Aortic smooth muscle cell (primary cell): ENCODE measurements at places on chromosomes 13 and 19. TPM values are rescaled to one million over a fixed set of nuclear protein-coding genes. Genes with fewer than 3 reads are reported as not detected.

PSG11 gene
- not detected in 2 replicates for total RNA-seq

FAM83E gene
- total RNA-seq: 0.25 and 1.3 TPM in 2 replicates

AMH gene
- 0.92 and 0.93 TPM in 2 replicates for total RNA-seq

ZNF44 gene
- total RNA-seq: 10.7 and 14.2 TPM in 2 replicates

RFX1 gene
- total RNA-seq: 2.9 and 3.0 TPM in 2 replicates

SLC10A2 gene
- not detected in 2 replicates for total RNA-seq

ZNF264 gene
- total RNA-seq: 26.4 and 27.7 TPM in 2 replicates

PRR12 gene
- 2.1 and 3.0 TPM in 2 replicates for total RNA-seq

NUFIP1 gene
- total RNA-seq: 1.7 and 2.1 TPM in 2 replicates

PSG4 gene
- 0.53 and 0.81 TPM in 2 replicates for total RNA-seq

MAP4K1 gene
- total RNA-seq: 0.31 TPM in 1 of 2 replicates, not detected in the other

CEACAM7 gene
- total RNA-seq: not detected in 2 replicates

CILP2 gene
- total RNA-seq: under 0.01 TPM in 2 replicates

CYP4F22 gene
- total RNA-seq: not detected in 2 replicates

DNAAF3 gene
- total RNA-seq: 0.40 and 0.44 TPM in 2 replicates

SLC15A1 gene
- total RNA-seq: under 0.01 TPM in 1 of 2 replicates, not detected in the other

RDH8 gene
- not detected in 2 replicates for total RNA-seq

SLC35E1 gene
- 21.1 and 21.3 TPM in 2 replicates for total RNA-seq

DAND5 gene
- 0.12 and 0.13 TPM in 2 replicates for total RNA-seq

PEAK3 gene
- not detected in 2 replicates for total RNA-seq

KLHL1 gene
- total RNA-seq: not detected in 2 replicates

ZNF471 gene
- 3.8 and 4.4 TPM in 2 replicates for total RNA-seq
